ENCODE measurements at places on chromosomes 7 and 10. TPM values are rescaled to one million over a fixed set of nuclear protein-coding genes. Genes with fewer than 3 reads are reported as not detected.

- no peak for DNase-seq
Measured at GRCh38 chr10:44908066-44908749, 2.9 kb upstream of the TMEM72 start.

- DNase-seq, result no peak
Measured at GRCh38 chr7:17986851-17987250, 40.8 kb downstream of the PRPS1L1 start.

Gene IGF2BP3
- 81.2 TPM for total RNA-seq

Gene UCMA
- total RNA-seq, result not detected

Gene GPR85
- total RNA-seq, result 0.92 TPM

All from pulmonary artery endothelial cell (primary cell).